Left renal pelvis (tissue), 4 donors: ENCODE measurements at places on chromosomes 1 and 21. TPM values are rescaled to one million over a fixed set of nuclear protein-coding genes. Genes with fewer than 3 reads are reported as not detected.

DNA sequence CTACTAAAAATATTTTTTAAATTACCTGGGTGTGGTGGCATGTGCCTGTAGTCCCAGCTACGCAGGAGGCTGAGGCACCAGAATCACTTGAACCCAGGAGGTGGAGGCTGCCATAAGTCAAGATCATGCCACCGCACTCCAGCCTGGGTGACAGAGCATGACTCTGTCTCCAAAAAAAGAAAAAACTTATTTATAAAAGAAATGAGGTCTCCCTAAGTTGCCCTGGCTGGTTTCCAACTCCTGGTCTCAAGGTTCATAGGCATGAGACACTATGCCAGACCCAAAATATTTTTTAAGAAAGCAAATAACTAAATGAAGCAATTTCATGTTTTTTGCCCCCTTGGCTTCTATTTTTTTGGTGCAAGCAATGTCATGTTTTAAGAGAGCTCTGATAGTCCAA lies 32.9 kb downstream of the EIF4G3 start:
- DNase-seq, result no peak

GRCh38 chr1:212438831-212439237 lies 6.1 kb downstream of the NENF start:
- DNase-seq, result no peak

GRCh38 chr1:93707956-93708355 lies 26.3 kb upstream of the BCAR3 start:
- no peak for DNase-seq

GRCh38 chr1:236502972-236503639 lies 20.7 kb upstream of the LGALS8 start:
- DNase-seq, result no peak

GRCh38 chr1:20187103-20187812 lies 940 bp upstream of the PLA2G2C start:
- DNase-seq, result no peak

DNA sequence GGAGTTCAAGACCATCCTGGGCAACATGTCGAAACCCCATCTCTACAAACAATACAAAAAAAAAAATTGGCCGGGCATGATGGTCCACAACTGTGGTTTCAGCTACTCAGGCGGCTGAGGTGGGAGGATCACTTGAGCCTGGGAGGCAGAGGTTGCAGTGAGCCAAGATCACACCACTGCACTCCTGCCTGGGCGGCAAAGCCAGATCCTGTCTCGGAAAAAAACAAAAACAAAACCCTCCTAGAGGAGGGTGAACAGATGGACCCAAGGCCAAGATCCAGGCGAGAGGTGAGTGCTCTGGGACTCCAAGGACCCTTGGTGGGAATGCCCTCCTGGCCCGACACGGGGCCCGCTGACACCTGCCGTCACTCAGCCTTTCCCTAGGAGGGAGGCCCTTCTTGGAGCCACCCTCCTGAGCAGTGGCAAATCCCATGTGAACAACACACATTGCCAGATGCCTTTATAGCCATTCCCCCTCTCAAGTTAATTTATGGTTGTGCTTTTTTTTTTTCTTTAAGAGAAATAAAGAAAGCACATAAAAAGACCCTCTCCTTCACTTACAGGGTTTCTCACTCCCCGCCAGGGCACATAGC lies 380 bp downstream of the TFF2 start:
- no peak for DNase-seq

PLPP3 gene
- 121 TPM for polyA plus RNA-seq

SH3BP5L gene
- polyA plus RNA-seq, result 31.5 TPM

DYNLT5 gene
- polyA plus RNA-seq, result 1.4 TPM
